Dermis lymphatic vessel endothelial cell (primary cell): ENCODE measurements at places on chromosomes 4 and X. TPM values are rescaled to one million over a fixed set of nuclear protein-coding genes. Genes with fewer than 3 reads are reported as not detected.

The KANTR gene
- total RNA-seq = 5.1 and 6.8 TPM in 2 replicates

The RTL9 gene
- total RNA-seq = under 0.01 TPM in 1 of 2 replicates, not detected in the other

The DRP2 gene
- under 0.01 TPM in 1 of 2 replicates, not detected in the other for total RNA-seq

The ABCG2 gene
- total RNA-seq = 6.1 and 9.2 TPM in 2 replicates

The TBX22 gene
- total RNA-seq = not detected in 2 replicates

The SATL1 gene
- total RNA-seq = not detected in 2 replicates

The NOCT gene
- 21.3 and 29.6 TPM in 2 replicates for total RNA-seq

The PLAC8 gene
- 0.22 TPM in 1 of 2 replicates, not detected in the other for total RNA-seq

The NDP gene
- not detected in 2 replicates for total RNA-seq

The BBS7 gene
- total RNA-seq = 7.5 and 11.3 TPM in 2 replicates

The CENPU gene
- 3.9 and 4.0 TPM in 2 replicates for total RNA-seq

The C4orf54 gene
- under 0.01 TPM in 1 of 2 replicates, not detected in the other for total RNA-seq
